ENCODE measurements at places on chromosomes 11 and 22. TPM values are rescaled to one million over a fixed set of nuclear protein-coding genes. Genes with fewer than 3 reads are reported as not detected.

DNA sequence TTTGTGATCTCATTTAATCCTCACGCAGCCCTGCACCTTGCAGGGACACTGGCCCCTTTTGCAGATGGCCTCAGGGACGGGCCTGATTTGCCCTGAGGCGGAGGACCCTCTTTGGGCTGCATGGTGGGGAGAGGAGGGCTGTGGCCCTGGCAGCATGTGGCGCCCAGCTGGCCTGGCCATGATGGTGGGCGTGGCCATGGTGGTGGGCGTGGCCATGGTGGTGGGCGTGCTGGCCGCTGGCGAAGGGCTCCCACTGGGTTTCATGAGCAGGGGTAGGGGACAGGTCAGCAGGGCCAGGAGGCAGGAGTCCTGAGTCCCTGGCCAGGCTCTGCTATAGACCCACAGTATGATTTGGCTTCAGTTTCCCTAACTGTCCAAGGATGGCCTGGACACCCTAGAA, 13.1 kb downstream of the WNT11 start:
- no peak for DNase-seq

- no peak for DNase-seq
Observed at GRCh38 chr11:34487430-34487829, 26.2 kb downstream of the ELF5 start.

- peak; percentile 84 for DNase-seq
Observed at GRCh38 chr22:29306175-29306834, at the start of gene GAS2L1. TSS of gene GAS2L1 (plus strand) at chr22:29306650. CDS start at chr22:29308106, 1,456 bp downstream.

Gene CYB5R2
- polyA plus RNA-seq, result 10.6 TPM

- DNase-seq, result no peak
Observed at GRCh38 chr11:65131417-65131776, 2.9 kb downstream of the SYVN1 start.

- DNase-seq, result peak; percentile 32
Observed at GRCh38 chr11:96293598-96294021, 49.4 kb downstream of the MAML2 start.

Gene SEPTIN5
- polyA plus RNA-seq, result 130 TPM

GRCh38 chr11:74971424-74971823, 17.3 kb upstream of the NEU3 start:
- DNase-seq, result no peak

Gene MMP11
- 8.2 TPM for polyA plus RNA-seq

GRCh38 chr11:18491924-18492323, 34.8 kb downstream of the TSG101 start:
- DNase-seq, result no peak

Gene LRRN4CL
- 14.2 TPM for polyA plus RNA-seq

- DNase-seq, result no peak
Observed at GRCh38 chr22:38262051-38262795, 10.6 kb downstream of the TMEM184B start.

- DNase-seq, result no peak
Observed at GRCh38 chr11:64606796-64607380, 15.9 kb downstream of the SLC22A12 start.

DNA sequence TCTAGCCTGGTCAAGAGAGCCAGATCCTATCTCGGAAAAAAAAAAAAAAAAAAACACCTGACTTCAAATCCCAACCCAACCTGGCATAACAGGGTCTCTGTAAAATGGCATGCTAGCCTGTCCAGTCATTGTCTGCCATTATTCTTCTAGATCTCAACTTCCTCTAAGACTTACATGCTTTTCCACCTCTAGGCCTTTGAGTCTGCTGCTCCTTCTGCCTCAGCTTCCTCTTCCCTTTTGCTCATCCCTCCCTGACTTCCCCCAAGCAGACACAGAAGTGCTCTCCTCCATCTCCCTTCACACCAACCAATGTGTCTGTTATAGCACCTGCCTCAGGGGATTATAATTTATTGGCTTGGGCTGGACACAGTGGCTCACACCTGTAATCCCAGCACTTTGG, 7.8 kb downstream of the STK33 start:
- no peak for DNase-seq

Gene CDK2AP2
- 23.6 TPM for polyA plus RNA-seq

Gene LRRC56
- polyA plus RNA-seq, result 9.1 TPM

- no peak for DNase-seq
Observed at GRCh38 chr11:103013421-103013820, 57.9 kb upstream of the MMP13 start.

- DNase-seq, result no peak
Observed at GRCh38 chr11:56819916-56820315, 71.4 kb upstream of the OR9G4 start.

DNA sequence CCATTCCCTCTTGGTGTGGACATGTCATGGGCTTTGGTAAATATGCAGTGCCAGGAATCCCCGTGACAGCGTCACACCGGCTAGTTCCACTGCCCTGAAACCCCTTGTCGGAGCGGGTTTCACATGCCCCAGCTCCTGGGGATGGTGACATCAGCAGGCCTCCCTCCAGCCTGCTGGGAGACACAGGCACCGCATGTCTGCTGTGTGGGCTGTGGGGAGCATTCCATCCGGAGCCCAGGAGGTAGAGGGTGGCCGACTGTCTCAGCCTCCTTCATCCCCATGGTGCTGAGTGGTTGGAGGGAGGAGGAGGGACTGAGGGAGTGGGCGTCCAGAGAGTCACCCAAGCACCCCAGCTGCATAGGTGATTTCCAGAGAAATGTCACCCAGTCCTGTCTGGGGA, 1161.1 kb downstream of the BRD1 start:
- DNase-seq, result no peak

DNA sequence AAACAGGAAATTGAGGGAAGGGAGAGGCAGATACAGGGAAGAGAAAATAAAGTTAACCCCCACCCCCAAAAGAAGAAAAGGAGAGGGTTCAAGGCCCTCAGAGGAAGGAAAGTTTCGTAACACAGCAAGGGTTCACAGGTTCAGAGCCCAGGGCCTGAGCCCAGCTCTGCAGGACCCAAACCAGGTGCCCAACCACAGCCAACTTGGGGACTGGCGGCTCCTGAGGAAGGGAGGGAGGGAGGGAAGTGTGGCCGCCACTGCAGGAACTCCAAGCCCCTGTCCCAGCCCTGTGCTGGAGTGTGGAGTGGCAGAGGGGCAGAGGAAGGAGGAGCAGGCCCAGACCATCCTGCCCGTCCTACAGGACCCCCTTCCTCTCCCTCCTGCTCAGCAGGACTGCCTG, 59.2 kb downstream of the ELFN2 start:
- DNase-seq, result no peak

DNA sequence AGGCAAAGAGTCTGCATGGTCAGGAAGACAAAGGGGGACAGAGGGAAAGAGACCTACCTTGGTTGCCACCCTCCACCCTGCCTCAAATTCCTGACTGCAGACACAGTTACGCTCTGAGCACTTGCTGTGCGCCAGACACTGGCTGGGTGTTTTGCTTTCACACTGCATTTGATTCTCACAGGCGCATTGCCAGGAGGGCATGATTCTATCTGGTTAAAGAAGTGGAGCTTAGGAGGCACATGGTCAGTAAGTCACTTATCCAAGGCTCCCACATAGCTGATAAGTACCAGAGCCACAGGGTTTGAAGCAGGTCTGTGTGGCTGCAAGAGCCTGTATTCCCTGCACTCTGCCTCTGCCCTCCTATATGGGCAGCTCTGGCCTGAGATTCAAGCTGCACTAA, 103.9 kb downstream of the TIMP3 start:
- no peak for DNase-seq

Gene DRD4
- polyA plus RNA-seq, result 1.2 TPM

Gene BARX2
- 0.31 TPM for polyA plus RNA-seq

GRCh38 chr11:70509476-70509875, 111.1 kb downstream of the CTTN start:
- DNase-seq, result no peak

- no peak for DNase-seq
Observed at GRCh38 chr11:43462359-43462758, 103.6 kb downstream of the TTC17 start.

GRCh38 chr11:76574406-76574805, 96.1 kb downstream of the LRRC32 start:
- DNase-seq, result no peak

DNA sequence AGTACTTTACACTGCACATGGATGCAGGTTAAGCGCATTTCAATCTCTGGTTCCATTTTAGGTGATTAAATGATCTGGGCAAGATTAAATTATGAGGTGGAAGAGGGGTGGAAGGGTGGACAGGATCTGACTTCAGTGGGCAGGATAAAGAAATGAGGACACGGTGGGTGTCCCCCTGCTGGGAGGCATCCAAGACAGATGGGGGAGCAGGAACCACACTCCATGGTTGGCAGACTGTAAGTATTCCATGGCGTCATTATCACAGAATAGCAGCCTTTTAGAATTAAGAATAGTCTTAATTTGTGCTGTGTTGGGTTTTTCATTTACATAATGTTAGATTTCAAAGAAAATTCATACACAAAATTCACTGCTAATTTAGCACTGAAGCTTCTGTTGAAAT, 7.6 kb upstream of the SORL1 start:
- no peak for DNase-seq

DNA sequence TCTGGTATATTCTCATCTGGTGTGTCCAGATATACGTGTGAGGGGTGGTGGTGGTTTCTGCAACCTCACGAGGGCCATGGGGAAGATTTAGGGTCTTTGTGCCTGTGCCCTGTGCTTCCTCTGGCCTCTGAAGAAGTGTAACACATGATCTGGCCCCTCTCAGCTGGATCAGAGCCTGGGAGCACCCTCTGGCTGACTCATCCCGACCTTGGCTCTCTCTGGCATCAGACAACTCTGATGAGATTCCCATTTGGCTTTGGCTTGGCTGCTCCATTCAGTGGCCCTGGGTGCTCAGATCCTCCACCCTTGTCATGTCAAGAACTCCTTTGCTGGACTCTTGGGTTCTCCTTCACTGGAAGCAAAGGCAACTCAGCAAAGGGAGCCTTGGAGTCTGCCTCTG, 45.2 kb downstream of the RASSF10 start:
- DNase-seq, result no peak

GRCh38 chr11:33479231-33479630, 221.4 kb downstream of the C11orf91 start:
- DNase-seq, result no peak

Gene SCGB1C1
- not detected for polyA plus RNA-seq

Gene CALCA
- not detected for polyA plus RNA-seq

DNA sequence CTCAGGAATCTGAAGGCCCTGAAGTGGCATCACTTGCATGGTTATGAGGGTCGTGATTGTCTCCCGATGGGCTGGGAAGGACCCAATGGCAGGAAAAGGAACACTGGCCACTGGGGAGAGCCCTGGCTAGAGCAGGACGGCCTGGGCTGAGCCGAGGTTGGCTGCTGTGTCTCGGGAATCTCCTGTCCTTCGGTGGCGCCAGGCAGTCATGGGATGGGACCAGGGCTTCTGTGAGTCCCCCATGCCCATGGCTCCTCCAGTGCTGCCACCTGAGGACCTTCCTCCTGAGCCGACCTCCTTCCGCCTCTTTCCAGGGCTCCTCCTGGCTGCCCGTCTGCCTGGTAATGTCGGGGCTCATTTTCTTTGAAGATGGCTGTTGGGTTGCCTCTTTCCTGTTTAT, 1394.0 kb downstream of the BRD1 start:
- no peak for DNase-seq

GRCh38 chr11:64996327-64996709, 453 bp downstream of the BATF2 start:
- DNase-seq, result no peak

Gene POGLUT3
- 36.3 TPM for polyA plus RNA-seq

- no peak for DNase-seq
Observed at GRCh38 chr22:46025225-46025972, 48.4 kb upstream of the WNT7B start.

DNA sequence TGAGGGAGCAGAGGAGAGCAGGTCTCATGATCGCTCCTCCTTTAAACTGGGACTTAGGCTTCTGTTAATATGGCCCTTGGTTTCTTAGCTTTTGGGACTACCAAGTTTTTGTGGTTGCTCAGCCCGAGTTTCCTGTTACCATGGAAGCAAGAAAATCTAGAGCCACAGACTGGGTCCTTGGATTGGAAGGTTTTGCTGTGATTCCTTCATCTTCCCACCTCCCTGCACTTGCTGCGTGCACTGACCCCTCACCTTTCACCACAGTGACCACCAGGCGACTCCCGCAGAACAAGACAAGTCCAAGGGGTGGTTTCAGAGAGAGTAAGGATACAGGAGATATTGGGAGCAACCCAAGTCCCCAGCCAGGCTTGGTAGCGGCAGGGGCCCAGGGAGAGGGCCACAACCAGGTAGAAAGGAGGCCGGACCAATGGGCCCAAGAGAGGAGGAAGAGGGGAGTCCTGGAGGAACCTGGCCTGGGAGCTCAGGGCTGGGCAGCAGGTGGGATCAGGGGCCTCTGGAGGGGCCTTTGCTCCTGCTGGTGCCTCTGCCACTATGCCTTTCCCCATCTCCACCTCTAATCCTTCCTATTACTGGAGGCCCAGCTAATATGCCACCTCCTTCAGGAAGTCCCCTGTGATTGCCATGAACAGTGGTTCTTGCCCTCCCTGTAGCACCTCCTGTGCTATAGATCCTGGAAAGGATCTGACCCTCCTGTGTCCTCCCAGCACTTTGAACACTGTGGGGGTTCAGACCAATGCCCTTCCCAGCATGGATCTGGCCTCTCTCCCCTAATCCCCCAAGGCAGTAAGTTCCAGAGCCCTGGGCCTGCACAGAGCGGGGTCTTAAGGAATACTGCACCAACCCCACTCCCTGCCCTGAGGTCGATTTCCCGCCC, 21.2 kb downstream of the CSF2RB start:
- DNase-seq, result no peak

GRCh38 chr11:68004551-68005335, 846 bp upstream of the UNC93B1 start:
- no peak for DNase-seq

Gene SERPIND1
- polyA plus RNA-seq, result 0.08 TPM

Gene TEAD1
- 95.3 TPM for polyA plus RNA-seq

Gene APOL3
- polyA plus RNA-seq, result 13.8 TPM

Gene OR2AG1
- polyA plus RNA-seq, result not detected

- DNase-seq, result no peak
Observed at GRCh38 chr11:47723041-47723440, 7.9 kb upstream of the AGBL2 start.

GRCh38 chr22:24338726-24339451, 68.3 kb downstream of the SPECC1L start:
- DNase-seq, result no peak

- no peak for DNase-seq
Observed at GRCh38 chr11:127997594-127997993, 589.8 kb downstream of the ETS1 start.

Gene SLC22A8
- not detected for polyA plus RNA-seq

- DNase-seq, result peak; percentile 48
Observed at GRCh38 chr11:44804449-44805437, 78.0 kb downstream of the TSPAN18 start.

Gene ABCC8
- 3.5 TPM for polyA plus RNA-seq

GRCh38 chr22:27663812-27664211, 137.7 kb downstream of the MN1 start:
- no peak for DNase-seq
